ENCODE measurements at places on chromosomes 2 and 18.

GRCh38 chr18:49666045-49666775 lies 104.4 kb downstream of the LIPG start:
- DNase-seq = no peak

GRCh38 chr2:161965994-161966393 lies 108.0 kb downstream of the DPP4 start:
- no peak for DNase-seq

DNA sequence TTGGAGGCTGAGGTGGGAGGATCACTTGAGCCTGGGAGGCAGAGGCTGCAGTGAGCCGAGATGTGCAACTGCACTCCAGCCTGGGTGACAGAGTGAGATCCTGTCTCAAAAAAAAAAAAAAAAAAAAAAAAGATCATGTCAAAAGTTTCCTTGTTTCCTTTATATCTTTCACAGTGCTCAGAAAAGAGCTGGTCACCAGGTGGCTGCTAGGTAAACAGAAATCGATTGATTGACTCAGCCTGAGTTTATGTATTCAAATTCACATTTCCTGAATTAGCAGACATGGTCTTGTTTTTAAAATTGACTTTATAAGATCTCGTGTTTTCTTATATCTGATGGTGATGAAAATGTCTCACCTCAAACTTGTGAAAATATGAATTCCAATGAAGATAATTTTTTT lies 261.8 kb upstream of the FANCL start:
- DNase-seq = no peak

- DNase-seq = no peak
Observed at GRCh38 chr2:149616681-149617456, 29.3 kb upstream of the MMADHC start.

DNA sequence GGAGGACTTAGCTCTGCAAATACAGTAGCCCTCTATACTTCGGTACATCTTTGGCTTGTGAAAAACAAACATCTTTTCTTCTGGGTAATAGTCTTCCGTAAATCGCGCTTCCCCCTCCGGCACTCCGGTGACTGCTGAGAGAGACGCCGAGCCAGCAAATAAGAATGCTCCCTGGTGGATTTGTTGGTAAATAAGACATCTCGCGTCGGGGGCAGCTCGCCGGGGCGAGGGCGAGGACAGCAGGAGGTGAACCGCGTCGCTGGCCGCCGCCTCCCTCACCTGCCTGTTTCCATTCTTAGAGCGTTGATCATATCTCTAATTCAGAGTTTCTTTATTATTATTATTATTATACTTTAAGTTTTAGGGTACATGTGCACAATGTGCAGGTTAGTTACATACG lies 117.6 kb downstream of the PMAIP1 start:
- DNase-seq = no peak

GRCh38 chr2:161250864-161251436 lies 57.3 kb upstream of the PSMD14 start:
- DNase-seq = no peak

GRCh38 chr2:238106339-238106697 lies 6.2 kb downstream of the ESPNL start:
- no peak for DNase-seq

GRCh38 chr2:37398990-37399389 lies 54.6 kb downstream of the QPCT start:
- DNase-seq = no peak

GRCh38 chr2:393711-394696 lies 106.1 kb upstream of the ALKAL2 start:
- peak; percentile 89 for DNase-seq

- no peak for DNase-seq
Observed at GRCh38 chr2:137208431-137208891, 443.1 kb downstream of the THSD7B start.

DNA sequence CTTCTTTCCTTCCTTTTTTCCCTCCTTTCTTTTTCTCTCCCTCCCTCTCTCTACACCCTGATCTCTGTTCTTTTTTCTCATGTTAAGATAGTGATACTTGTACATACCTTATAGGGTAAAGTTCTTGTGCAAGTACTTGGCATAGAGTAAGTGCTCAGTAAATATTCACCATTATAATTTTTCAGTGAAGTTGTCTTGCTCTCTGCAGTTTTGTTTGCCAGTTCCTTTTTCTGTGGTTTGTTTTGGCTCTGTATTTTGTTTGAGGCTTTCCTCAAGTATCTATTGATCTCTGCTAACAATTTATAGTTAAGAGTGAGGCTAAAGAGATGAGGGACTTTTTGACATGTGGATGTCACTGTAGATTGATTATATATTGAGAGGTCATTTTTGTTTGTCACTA lies 48.0 kb downstream of the MTX2 start:
- no peak for DNase-seq

GRCh38 chr2:203804070-203804469 lies 63.5 kb upstream of the CTLA4 start:
- DNase-seq = no peak

DNA sequence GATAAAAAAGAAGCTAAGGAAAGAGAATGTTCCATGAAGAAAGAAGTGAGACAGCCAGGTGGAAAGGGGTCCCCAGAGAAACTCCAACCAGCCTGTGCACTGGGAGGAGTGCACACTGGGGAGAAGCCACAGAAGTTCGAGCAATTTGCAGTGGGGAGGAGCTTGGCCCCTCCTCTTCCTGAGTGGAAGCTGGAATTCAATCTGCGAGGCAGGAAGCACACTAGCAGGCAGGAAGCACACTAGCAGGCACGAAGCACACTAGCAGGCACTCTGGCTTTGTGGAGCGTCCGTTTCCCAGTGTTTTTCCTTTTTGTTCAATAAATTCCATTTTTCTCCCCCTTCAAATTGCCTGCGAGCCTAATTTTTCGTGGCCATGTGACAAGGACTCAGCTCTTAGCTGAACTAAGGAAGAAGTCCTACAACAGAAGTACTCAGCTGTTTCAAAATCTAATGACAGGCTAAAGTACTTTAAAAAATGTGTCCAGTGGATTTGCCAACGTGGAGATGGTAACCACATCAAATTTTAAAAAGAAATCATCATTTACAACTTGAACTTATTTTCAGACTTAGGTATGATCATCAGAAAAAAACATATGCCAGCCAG lies 21.4 kb upstream of the SPIRE1 start:
- DNase-seq = no peak

- DNase-seq = no peak
Observed at GRCh38 chr2:45905632-45905958, 254.1 kb downstream of the PRKCE start.

DNA sequence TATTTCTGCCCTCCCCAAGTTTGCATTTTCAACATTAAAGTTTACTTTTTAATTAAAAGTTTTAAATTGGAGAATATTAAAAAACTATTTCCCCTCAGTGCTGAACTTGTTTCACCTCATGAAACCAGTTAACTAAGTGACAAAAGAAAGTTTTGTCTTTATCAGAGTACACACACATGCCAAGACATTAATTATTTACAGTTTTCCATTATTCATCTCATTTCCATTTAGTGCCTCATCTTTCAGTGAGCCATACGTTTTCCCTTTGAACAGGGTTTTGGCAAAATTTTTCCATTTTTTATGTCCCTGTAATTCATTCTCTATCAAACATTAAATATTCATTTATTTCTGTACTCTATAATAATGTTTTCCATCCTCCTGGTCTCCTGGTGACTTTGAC lies 53.2 kb downstream of the SF3B1 start:
- DNase-seq = no peak

GRCh38 chr2:49261781-49262180 lies 107.5 kb upstream of the FSHR start:
- DNase-seq = no peak

DNA sequence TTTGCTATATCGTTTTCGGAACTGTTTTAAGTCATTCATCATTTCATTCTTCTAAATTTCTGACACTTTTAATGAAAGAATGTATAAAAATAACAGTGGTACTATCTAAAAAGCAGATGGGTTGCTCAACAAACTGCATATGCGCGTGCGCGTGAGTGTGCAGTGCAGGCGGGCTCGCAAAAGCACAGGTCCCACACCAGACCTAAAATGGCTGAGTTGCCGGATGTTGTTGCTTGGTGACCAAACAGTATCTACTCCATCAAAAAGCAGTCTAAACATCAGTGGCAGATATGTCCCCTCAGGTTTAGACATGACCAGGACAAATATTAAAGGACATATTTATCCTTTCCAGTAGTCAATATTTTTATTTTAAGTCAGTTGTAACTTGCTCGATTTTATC lies 5.1 kb downstream of the NOL4 start:
- DNase-seq = no peak

- no peak for DNase-seq
Observed at GRCh38 chr2:239454507-239454906, 53.7 kb upstream of the HDAC4 start.

DNA sequence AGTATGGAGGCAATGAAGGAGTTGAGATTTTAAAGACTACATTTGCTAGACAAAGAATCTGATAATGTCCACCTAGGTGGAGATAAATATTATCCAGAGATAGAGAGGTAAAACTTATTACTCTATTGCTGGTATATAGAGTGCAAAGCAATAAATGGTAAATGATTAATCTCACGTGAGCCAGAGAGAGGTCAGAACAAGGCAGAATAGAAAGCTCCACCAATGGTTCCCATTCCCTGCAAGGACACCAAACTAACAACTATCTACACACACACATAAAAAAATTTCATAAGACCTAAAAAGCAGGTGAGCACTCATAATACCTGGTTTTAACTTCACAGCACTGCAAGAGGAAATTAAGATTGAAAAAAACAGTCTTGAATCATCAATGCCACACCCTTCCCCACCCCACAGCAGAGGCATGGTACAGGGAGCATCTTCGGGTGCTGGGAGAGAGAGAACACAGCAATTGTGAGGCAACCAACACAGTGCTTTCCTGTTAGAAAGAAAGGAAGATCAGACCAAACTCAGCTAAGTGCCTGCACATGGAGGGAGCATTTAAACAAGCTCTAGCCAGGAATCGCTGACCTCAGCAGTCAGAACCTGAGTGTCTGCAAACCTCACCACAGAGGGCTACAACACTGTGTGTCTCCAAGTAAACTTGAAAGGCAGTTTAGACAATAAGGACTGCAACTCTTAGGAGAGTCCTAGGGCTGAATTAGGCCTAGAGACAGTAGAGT lies 1432.6 kb upstream of the TMEFF2 start:
- DNase-seq = no peak

DNA sequence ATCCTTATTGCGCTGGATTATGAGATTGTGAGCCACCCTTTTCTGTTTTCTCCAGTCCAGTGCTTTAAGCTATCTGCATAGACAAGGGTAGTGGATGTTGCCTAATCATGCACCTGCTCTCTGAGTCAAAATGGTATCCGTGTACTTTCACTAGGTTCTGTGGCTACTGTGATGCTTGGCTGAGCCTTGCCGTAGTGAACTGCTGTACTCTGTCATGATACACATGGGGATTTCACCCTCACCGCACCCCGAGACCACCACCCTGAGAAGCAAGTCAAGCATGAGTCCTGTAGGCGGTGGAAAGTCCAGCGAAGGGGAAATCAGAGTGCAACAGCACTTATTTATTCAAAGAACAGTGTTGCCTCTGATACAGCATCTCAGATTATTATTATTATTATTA lies 55.0 kb downstream of the ARHGAP25 start:
- no peak for DNase-seq

- DNase-seq = no peak
Observed at GRCh38 chr2:160255408-160255807, 55.3 kb upstream of the ITGB6 start.

DNA sequence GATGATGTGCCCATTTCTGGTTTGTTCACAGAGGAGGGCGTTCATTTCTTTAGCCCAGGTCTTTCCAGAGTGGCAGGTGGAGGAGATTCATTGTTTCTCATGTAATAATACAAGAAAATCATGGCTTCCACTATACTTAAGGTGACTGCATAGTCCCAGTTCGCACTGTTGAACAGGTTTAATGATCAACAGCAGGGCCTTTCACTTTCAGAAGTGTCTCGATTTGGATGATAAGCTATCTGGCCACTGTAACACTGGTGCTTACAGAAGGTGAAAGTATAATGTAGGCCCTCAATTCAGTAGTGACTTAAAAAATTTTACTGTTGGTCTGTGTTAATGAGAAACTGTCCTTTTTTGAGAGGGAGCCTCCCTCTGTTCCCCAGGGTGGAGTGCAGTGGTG lies 1.4 kb downstream of the RMC1 start:
- no peak for DNase-seq

DNA sequence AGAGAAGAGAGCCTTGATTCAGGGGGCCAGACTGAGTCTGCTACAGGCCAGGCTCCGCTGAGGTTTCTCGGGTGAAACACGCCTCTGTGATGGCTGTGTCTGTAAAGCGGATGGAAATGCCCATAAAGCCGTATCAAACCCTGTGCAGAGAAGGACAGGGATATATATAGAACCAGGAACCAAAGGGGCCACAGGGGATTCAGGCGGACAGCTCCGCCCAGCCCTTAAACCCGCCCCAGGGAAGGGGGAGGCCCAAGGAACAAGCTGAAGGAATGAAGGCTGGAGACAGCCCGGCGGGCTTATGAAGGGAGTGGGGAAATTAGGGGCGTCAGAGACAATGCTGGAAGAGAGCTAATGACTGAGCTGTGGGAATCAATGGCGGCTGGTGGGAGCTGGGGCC lies 42.1 kb downstream of the NHEJ1 start:
- no peak for DNase-seq

- DNase-seq = no peak
Observed at GRCh38 chr18:23058746-23059415, 76.4 kb upstream of the CABLES1 start.

DNA sequence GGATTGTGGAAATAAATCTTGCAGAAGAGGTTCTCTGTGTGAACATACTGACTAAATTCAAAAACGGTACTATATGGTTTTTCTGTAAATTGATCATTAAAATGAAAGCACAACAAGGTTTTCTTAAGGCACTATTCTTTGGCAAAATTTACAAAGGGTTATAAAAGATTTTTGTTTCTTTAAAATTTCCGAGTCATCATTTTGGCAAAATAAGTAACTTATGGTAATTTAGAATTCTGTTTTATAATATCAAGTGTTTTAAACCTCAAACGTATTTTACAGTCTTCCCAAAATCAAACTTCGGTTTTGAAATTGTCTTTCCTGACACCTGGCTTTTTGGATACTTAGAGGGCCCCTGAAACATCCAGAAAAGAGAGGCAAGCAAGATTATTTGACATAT lies 101.9 kb upstream of the TFPI start:
- no peak for DNase-seq

DNA sequence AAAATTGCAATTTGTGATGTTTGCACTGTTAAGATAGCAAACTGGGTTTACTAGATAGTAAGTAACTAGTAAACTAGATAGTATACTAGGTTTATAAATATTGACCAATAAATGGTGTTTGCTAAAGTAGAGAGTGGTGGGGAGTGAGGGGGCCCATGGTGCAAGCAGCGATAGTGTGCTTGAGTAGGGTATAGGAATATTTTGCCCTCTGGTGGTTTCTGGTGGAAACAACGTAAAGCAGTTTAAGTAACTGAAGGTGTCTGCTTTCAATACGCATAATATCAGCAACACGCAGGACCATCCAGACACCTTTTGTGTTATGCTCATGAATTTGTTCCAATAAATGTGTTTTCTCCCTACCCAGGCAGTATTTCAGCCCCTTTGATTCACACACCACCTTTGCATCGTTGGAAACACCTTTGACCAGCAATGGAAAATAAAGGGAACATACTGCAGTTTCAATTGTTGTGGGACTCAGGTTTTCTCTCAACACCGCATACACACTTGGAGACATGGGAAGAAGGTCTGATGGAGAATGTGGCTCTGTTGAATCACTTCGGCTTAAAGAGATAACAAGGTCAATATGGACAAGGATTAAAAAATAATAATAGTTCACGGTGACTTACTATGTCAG lies 16.7 kb upstream of the STAT1 start:
- no peak for DNase-seq
